ENCODE measurements at places on chromosomes 13 and 19.

DNA sequence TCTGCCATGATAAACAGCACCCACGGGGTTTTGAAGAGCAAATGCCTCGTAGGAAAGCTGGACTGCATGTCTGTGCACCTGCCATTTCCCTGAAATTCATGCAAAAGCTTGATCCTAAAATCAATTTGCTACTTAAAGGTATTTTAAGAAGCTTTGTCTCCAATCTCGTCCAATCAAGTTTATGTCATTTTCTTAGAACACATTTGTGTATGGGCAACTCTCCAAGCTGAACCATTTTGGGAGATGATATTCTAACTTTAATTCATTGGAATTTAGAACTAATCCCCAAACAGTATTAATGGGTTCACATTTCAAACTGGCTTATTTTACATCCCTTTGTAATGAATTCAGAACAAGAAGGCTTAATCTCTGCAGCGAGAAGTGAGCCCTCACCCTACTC is 822 bp downstream of the ADPRHL1 start:
- DNase-seq = no peak

DNA sequence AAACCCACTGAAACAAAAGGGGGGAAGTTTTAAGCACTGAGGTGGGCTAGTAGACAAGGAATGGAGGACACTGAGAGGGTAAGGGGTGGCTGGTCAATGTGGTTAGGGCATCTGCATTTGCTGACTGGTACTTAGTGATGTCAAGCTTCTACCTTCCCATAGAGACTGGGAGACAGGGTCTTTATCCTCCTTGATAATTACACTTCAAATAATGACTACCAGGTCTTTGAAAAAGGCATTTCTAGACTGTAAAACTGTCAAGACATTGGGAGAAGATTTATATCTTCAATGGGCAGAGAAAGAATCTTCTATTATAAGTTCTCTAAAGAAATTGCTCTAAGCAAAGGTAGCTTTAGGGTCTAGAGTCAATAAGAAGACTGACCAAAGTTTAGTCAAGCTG is 1490.8 kb upstream of the PCDH20 start:
- DNase-seq = no peak

GRCh38 chr13:20832861-20833260 is 59.1 kb upstream of the EEF1AKMT1 start:
- no peak for DNase-seq

GRCh38 chr13:61700181-61700580 is 284.5 kb upstream of the PCDH20 start:
- DNase-seq = no peak

GRCh38 chr19:56191115-56191514 is 6.5 kb downstream of the ZSCAN5B start:
- DNase-seq = no peak

DNA sequence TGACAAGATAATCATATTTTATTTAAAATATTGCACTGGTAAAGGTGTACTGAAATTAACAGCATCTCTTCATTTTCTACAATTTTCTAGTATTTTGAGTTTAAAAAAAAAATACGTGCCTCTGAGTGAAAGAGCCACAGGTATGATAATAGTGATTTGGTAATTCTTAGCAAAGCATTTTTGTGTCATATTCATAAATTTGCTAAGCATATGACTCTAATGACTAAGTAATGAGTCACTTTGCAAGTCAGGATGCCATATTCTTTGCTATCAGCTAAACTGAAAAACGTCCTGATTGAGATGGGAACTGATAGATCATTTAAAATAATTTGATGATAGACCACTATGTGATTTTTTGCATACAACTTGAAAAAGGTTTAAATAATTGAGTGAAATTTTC is 136.1 kb upstream of the IRS2 start:
- DNase-seq = no peak

DNA sequence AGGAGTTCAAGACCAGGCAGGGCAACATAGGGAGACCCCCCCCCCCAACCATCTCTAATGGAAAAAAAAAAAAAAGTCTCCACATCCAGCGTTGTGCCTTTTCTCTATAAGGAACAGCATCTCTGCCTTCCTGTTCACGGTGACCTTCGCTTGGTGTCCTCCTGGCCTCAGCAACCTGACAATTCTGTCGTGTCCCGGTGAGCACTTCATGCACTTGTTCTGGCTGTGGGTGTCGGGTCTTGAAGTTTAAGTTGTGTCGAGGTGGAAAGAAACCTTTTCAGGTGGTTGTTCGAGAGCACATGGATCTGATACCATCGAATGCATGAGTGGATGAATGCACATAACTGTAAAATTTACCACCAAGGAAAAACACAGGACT is 594 bp downstream of the ZNF559 start:
- DNase-seq = no peak

- peak; percentile 69 for DNase-seq
These were observed 27.6 kb downstream of the ELL start for GRCh38 chr19:18494267-18494607.

- no peak for DNase-seq
These were observed 18.8 kb upstream of the GTF2F2 start for GRCh38 chr13:45101327-45102018.

DNA sequence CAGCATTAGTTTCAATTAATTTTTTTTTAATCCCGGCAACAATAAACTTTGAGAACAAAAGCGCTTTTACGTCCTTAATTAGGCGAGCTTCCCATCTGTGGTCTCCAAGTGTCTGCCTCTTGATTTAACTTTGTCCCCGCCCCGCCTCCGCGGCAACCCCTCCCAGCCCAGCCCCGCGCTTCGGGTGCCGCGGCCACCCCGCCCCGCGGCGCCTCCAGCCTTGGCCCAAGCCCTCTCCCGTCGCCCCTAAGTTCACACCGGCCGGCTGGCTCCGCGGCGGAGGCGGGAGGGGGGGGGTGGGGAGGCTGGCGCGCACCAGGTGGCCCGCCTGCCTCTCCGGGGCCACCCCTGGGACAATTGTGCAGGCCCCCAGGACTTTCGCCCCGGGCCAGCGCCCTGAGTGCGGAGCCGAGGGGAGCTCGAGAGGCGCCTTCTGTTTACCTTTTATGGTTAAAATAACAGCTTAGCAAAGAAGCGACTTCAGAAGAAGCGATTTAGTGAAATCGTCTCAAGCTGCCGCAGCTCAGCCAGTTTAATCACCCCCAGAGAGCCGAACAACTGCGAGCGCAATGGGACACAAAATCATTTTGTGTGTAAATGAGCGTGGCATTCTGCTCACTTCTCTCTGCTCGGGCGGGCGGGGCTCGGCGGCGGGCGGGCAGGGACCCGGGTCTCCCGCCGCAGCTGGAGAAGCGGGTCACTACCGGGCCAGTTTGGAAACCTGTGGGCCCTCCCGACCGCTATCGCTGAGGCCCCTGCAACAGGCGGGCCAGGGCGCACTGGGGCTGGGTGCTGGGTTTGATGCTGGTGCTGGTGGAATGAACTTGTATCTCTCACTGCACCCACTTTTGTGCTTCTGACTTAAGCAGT is 1.4 kb downstream of the KCTD15 start:
- no peak for DNase-seq

- DNase-seq = no peak
These were observed 66.6 kb upstream of the ZNF527 start for GRCh38 chr19:37304190-37304883.

- peak; percentile 45 for DNase-seq
These were observed 75.2 kb upstream of the C13orf46 start for GRCh38 chr13:114049026-114049425.

GRCh38 chr13:50153401-50153800 is 138.2 kb downstream of the KCNRG start:
- no peak for DNase-seq

- DNase-seq = no peak
These were observed 7.7 kb upstream of the IRS2 start for GRCh38 chr13:109794095-109794494.

GRCh38 chr13:28819046-28819730 is 951 bp upstream of the MTUS2 start:
- DNase-seq = no peak

- DNase-seq = no peak
These were observed 30.3 kb downstream of the ZNF763 start for GRCh38 chr19:11995174-11995573.

DNA sequence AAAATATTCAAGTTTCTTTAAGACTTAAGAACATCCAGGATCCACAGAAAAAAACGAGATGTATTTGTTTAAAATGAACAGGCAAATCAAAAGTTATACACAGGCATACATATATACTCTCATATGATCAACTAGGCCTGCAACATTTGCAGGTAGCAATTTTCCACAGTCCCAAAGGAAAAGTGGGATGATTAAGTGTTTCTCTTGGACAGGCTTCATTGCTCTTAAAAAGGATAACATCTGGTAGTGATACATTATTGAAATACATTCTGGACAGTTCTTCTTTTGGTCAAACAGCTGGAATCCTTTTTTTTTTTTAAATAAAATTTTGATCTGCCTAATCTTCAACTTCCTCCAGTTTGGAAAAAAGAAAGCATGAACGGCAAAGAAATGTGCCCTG is 114.8 kb upstream of the TDRD3 start:
- DNase-seq = no peak

- DNase-seq = peak; percentile 44
These were observed 55.6 kb downstream of the RCBTB2 start for GRCh38 chr13:48477191-48477855.

DNA sequence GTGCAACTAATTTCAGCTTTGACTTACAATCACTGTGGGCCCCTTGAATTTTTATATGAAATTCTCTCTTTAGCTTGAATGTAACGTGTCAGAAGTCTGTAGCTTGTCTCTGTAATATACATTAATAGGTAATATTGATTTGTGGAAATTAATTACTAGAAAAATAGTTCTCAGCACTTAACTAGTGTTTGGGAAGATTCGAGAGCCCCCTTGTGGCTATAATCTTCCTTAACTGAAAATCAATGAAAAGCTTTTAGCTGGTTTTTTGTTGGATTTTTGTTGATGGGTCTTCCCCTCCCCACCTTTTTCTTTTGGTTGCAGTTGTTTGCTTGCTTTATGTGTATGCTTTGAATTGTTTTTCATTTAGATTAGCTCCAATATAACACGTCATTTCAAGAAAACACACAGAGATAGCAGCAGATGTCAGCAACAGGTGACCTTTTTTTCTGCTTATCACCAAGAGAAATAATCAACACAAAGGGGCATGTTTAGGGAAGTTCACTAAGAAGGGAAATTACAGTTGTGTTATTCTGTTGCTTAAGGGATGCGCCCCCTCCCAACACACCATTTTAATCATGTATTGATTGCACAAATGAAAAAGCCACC is 176.8 kb downstream of the OXGR1 start:
- DNase-seq = peak; percentile 2

DNA sequence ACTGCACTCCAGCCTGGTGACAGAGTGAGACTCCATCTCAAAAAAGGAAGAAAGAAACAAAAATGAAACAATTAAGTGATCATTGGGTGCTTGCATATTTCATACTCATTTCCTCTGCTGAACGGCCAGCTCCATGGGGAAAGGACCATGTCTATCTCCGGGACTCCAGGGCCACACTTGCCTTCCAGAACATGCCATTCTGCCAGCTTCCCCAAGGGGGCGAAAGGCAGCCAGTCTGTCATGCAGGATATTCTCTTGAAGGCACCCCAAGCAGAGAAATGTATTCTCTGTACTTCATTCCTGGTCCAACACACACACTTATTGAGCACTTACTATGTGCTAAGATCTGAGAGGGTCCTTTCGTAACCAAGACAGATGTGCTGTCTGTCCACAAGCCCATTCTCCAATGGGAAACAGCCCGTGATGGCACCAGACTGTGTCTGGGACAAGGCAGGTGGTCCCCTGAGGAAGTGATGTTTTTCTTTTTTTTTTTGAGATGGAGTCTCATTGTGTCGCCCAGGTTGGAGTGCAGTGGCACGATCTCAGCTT is 10.2 kb upstream of the CARM1 start:
- peak; percentile 94 for DNase-seq

DNA sequence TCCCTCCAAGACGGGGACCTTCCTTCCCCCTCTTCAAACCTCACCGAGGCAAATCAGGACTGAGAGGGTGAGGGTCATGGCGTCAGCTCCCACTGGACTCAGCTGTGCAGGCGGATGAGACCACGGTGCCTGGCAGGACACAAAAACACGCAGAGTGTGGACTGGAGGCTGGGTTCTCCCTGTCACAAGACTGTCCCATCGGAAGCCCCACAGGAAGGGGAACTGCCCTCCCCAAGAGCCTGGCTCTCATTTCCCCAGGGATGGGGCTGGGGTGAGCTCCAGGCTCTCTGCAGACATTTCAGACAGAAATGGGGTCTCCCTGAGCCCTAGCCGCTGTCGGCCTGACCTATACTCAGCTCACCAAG is at the start of gene LILRB5:
TSS of gene LILRB5 (minus strand) at position 158 of the 365 bp plus-strand sequence. CDS start at position 78, 80 bp downstream.
- DNase-seq = no peak

DNA sequence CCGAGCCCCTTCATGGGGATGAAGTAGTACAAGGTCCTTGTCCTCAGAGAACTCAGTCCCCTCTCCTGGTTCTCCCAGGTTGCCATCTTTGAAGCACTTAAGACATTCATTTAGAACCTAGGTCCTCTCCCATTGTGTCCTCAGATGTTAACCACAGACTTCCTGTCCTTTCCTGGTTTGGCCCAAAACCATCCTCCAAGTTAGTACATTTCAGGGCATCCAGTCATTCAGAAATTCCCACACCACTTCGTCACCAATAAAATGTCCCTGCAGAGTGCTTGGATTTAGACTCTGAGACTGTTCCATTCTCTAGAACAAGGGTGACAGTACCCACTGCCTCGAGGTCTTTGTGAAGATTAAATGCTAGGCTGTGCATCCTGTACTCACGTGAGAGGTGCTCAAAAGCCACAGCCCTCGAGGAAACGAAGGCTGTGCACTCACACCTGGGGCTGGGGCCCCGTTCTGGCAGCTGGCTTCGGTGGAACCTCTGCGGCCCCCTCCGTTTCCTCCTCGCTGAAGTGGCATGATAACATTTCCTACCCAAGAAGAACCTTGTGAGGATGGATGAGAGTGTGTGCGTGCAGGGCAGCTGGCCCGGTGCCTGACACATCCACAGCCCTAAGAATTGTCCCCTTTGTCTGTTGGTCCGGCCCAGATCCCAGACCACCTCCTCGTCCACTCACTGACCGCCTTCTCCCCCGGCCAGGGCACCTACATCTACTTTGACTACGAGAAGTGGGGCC is 4.7 kb downstream of the LENG1 start:
- no peak for DNase-seq

GRCh38 chr13:91185294-91185863 is 162.1 kb upstream of the MIR17HG start:
- DNase-seq = peak; percentile 27

- no peak for DNase-seq
These were observed 5.6 kb downstream of the PTOV1 start for GRCh38 chr19:49856574-49857021.

DNA sequence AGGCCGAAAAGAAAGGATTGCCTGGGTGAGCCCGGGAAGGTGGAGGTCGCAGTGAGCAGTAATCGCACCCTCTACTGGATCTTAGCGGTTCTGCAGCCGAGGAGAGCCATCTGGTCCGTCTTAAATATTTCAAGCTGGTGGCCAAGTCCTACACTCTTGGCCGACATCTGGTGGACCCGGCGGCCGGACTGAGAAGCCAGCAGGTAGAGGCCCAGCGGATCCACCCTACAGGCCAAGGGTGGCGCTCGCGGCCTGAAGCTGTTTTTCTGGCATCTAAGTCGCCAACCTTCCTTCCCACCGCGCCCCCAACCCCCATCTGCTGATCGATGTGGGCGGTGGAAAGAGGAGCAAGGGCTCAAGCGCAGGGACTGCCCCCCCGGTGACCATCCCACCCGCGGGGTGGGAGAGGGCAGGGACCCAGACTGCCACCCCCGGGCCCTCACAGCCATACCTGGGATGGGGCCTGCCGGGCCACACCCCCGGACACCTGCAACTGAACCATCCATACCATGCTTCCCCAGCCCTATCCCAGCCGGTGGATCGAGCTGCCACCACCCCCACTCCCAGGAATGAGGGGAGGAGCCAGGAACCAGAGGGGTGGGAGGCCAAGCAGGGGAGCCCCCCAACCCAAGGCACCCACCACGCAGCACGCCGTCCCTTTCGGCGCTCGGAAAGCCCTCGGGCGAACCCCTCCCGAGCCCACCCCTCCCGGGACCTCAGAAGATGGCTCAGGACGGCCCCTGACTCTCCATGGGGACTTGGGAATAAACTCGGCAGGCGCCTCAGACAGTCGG is 46.3 kb upstream of the ZNF730 start:
- no peak for DNase-seq

All from inflammatory macrophage treated with lipopolysaccharide for 4 hours (primary cell).